Right ventricle myocardium superior (tissue), 1 donor: ENCODE measurements at places on chromosomes 16 and 17. TPM values are rescaled to one million over a fixed set of nuclear protein-coding genes. Genes with fewer than 3 reads are reported as not detected.
A peak's percentile ranks its signal among the peaks of the same experiment; 100 is the strongest.

DNA sequence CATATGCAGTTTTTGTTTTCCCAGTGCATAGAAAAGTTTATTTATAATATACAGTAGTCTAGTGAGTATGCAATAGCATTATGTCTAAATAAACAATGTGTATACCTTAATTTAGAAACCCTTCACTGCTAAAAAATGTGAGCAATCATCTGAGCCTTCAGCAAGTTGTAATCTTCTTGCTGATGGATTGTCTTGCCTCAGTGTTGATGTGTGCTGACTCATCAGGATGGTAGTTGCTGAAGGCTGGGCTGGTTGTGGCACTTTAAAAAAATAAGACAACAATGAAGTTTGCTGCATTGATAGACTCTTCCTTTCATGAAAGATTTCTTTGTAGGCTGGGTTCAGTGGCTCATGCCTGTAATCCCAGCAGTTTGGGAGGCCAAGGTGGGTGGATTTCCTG lies 13.9 kb upstream of the CAPNS2 start:
- no peak for DNase-seq

- DNase-seq = no peak
These were observed 7.8 kb downstream of the BFAR start for GRCh38 chr16:14640538-14640937.

DNA sequence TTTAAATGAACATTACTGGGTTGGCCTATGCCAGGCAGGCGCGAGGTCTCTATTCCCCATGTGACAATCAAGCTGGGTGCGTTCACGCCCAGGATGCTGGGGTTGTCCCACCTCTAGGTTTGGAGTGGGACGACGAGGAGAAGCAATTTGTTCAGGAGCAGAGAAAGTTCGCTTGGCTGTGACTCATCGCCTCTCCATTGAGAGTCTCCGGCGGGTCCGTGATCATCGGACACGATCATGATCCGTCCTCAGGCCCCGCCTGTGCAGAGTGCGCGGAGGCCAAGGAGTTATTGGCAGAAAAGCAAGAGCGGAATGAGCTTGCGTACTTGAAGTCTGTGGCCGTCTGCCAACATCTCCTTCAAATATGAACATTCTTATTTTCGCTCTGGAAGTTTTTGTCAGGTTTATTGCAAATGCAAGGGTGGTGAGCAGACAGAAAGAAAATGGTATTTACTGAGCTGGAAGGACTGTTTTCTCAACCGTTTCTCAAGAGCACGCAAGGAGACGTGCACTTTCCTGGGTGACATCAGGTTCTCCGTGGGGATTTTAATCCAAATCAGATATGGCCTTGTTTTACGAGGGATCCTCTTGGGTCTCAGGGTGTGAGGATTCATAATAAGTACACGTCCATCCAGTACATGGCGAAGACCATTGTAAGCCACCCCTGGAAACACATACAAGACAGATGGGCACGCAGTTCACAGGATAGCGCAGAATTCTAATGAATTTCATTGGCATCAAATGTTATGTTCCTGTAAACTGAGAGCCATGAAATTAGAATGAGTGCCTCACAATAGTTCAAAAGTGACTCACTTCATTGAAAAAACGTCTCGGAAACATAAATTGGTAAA lies 70.1 kb upstream of the CREBBP start:
- peak; percentile 91 for DNase-seq

DNA sequence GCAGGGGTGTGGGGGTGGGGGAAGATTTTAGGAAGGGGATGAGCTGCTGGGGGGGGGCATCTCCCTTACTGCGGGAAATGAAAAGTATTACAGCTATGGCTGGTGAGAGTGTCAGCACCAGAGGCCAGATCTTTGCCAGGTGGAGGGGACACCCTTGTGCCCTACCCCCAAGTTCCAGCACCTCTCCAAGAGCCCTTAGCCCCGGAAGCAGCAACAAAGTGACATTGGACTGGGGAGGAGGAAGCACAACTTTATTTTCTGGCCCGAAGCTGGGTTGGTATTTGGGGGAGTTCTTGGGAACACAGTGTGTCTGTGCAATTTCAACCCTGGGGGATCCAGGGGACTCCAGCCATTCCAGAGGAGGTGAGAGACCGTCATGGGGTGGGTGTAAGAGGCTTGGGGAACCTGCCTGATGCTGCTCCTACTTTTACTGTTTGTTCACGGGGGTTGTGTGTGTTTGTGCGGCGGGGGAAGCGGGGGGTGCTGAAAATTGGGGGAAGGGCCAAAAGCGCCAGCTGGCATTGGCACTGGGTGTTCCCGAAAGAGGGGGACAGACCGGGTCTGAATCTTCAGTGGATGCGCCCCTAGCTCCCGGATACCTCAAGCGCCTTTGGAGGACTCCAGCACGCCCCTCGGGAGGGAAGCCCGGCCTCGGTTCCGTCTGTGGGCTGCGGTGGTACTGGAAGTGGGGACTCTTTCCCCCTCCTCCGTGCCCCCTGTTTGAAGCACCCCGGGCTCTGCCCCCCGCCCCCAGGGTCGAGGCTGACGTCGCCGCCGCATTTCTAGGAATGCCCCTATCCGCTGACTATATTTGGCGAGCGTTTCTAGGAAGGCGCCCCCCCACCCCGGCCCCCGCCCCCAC lies 230.3 kb downstream of the MRTFB start:
- peak; percentile 57 for DNase-seq

Gene TMEM92
- not detected for total RNA-seq

DNA sequence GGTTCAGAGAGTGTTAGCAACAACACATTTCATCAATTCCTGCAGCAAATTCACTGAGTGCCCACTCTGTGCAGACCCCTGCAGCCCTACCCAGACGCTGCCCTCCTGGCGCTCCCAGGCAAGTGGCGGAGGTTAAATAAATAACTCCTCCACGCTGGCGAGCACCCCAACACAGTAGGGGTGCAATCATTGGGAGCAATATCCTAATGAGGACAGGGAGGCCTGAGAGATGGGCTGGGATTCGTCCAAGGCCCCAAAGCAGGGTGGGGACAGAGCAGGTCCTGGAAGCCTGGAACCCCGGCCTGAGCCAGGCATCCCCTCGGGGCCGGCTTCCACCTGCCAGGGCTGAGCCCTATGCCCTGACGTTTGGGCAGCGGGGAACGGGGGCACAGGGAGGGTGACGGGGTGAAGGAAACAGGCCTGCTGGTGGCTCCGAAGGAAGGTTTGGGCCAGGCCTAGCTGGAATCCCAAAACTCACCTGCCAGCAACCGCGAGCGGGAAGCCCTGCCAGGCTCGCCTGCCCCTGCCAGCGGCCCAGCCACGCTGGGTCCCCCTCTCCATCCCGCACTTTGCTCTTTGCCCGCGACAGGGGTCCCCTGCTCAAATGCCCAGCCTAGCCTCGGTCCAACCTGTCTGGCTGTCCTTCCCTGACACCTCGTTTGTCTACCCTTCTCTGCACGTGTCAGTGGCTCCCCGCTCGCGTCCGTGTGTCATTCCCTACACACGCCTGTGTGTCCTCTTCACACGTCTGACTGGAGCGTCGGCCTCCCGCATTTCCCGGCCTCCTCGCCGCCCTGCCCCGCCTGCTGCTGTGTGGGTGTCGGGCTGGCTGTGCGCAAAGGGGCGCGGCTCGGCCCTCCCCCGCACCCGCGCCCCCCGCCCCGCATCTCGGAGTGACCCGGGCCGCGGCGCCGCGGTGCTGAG lies 721 bp upstream of the BEAN1 start:
- DNase-seq = peak; percentile 47

Gene LAT
- total RNA-seq = 2.4 TPM
